ENCODE measurements at places on chromosomes 2 and 18.

DNA sequence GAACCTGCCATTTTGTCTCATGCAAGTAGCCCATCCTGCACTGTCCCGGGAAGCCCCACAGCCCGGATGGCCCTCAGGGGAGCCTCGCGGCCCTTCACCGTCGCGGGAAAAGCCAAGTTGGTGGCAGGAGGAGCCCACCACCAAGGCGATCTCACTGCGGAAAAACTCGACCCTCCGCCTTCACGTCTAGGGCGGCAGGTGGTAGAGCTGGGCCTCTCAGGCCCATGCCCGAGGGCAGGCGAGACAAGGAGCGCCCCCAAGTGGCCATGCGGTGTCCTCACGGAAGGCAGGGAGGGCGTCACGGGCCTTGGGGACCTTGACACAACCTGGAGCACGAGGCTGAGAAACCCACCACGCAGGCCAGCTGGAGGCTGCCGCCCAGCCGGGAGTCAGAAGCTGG lies 34.8 kb upstream of the SKA1 start:
- no peak for DNase-seq

GRCh38 chr2:83756219-83756618 lies 702.9 kb downstream of the SUCLG1 start:
- no peak for DNase-seq

GRCh38 chr2:219868635-219869034 lies 241.2 kb downstream of the SLC4A3 start:
- no peak for DNase-seq

GRCh38 chr2:3254442-3254941 lies 123.1 kb downstream of the EIPR1 start:
- DNase-seq = no peak

DNA sequence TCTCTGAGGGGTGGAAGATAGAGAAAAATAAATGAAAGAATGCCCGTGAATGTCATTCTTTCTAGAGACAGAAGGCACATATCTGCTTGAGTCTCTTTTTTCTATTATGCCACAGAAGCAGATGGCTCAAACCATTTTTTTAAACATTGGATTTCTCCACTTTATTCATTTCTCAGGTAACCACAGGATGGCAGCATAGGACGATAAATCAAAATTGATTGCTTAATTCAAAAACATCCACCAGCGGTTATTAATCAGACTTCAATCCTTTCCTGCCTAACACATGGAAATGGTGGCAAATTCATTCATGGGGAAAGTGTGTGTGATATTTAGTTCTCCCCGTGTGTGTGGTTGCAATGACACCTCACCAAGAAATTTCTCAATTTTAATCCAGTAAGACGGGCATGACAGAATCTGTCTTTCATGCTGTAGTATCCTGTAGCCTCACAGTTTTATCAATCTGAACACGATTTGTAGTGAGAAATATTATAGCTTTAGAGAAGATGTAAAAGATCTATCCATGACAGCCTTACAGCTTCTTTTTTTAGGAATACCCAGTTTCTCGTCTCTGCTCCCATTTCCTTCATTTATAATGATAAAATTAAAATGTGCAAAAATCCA lies 72.2 kb downstream of the DSC3 start:
- DNase-seq = no peak

DNA sequence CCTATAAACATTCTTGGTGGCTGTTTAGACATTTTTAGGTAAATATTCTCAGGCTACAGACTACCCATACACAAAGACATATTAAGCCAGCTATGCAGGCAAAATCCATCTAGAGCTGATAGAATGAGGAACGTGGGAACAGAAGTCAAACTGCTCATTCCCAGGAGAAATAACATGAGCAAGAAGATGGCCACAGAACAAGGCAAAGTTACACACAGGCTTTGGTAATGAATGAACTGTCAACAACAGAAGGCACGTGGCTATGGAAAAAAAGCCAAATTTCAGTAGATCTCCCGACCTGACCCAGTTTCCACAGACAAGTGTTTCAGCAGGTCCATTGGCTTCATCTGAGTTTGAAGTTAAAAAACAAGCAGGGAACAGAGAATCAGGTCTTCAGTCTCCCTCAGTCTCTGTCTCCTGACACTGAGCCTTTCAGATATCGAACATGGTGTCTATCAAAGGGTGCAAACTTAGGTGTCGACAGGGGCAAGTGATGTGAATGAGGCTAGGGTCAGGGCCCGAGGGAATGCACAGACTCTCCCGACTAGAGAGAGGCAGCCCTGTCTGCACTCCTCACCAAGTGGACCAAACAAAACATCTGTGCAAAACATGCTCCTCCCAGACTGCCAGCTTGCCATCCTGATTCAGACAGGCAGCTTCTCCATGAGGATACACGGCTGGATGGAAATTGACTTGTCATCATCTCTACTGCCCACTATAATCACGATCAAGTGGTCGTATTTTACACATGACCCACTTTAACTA lies 25.9 kb downstream of the SIGLEC15 start:
- no peak for DNase-seq

Measured in stimulated activated CD8-positive, alpha-beta memory T cell treated with anti-CD3 and anti-CD28 coated beads, Interleukin-4, amount 100 ng/mL, for 4 hours (primary cell).